T-helper 22 cell (primary cell): ENCODE measurements at places on chromosomes 6 and 20.

DNA sequence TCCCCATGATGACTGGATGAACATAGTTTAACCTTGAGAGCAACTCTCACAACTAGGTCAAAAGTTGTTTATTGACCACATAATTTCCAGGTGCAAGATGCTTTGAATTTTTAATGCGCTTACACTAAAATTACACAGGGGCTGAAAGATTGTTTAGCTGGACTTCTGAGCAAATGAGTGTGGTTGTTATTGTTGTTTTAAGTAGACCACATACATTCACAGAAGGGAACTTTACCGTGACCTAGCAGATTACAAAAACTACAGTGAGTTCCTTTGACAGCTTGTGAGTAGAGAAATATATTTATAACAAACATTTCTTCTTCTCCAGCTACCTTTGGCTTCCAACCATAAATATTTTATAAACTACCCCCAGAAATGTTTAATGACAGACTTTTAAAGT is 178.9 kb downstream of the UST start:
- DNase-seq, result no peak

GRCh38 chr20:3889489-3890397 is 556 bp downstream of the PANK2 start:
- peak; percentile 17 for DNase-seq

- no peak for DNase-seq
Measured at GRCh38 chr6:88662653-88663174, 300.7 kb downstream of the RNGTT start.

GRCh38 chr6:106623039-106623438 is 6.3 kb downstream of the RTN4IP1 start:
- no peak for DNase-seq

- no peak for DNase-seq
Measured at GRCh38 chr6:145815309-145816274, 997 bp upstream of the FBXO30 start.

GRCh38 chr6:161001421-161001820 is 9.9 kb downstream of the MAP3K4 start:
- no peak for DNase-seq

DNA sequence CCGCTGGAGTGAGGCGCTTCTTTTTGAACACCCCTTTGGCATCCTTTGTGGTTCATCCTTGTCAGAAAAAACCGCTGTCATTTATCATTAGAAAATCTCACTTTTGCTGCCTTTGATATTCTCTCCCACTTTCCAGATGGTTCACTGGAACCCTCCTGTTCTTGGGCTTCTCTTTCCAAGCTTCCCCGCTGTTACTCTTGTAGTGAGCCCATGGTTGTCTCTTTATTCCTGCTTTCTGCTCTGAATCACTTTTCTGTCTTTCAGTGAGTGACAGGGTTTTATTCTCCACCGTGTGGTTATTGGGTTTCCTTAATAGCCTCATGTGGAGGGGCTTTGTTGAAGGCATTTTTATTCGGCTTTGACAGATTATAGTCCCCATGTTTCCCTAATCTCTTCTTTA is 117.0 kb downstream of the FARS2 start:
- DNase-seq, result no peak

DNA sequence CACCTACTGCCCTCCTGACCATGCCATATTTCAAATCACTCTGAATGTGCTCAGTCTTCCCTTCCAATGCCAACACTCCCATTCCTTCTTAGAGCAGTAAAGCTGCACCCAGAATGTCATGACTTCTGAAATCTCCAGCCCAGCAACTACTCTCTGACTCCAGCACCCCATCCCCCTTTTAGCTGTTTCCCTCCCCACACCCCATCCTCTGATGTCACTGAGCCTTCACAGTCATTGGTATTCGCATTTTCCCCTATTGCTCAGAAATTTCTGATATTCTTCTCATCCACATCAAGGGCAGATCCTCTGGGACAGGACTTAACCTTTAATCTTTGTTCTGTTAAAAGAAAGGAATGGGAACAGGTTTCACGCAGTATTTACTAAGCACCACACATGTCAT is 67.1 kb upstream of the SLC4A11 start:
- DNase-seq, result no peak

DNA sequence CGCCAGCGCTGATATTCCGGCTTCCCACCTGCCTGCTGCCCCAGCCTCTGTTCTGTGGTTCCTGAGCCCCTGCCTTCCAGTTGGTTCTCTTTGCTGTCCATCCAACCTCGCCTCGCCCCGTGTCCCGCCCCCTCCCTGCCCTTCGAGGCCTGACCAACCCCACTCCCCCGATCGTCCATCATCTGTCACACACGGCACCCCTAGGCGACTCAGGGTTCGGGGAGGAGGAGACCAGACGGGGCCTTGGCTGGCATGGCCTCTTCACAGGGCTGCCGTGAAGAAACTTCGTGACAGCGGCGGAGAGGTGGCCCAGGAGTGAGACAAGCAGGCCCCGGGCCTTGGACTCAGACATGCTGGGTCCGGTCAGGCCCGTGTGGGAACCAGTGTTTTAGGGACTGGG is 226.1 kb downstream of the QKI start:
- no peak for DNase-seq

GRCh38 chr6:2226775-2227174 is 18.6 kb downstream of the GMDS start:
- no peak for DNase-seq

GRCh38 chr20:5919626-5920544 is 30.4 kb downstream of the TRMT6 start:
- no peak for DNase-seq

- DNase-seq, result no peak
Measured at GRCh38 chr20:58366866-58367265, 22.2 kb upstream of the VAPB start.

DNA sequence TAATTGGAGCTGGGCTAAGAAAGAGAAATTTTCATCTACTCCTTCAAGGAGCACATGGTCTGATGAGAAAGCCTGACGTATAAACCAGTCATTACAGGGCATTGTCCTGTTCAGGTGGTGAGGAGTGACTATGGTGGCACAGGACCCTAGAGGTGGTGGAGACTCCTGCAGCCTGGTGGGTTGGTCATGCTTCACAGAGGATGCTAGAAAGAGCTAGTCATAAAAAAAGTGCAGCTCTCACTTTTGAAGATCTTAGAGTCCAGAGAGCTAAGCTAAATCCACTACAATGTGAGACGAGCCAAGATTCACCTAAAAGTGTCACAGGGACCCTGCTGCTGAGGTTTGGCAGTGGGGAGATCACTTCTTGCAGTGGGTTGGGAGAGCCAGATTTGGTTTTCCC is 9.8 kb upstream of the ZNF831 start:
- DNase-seq, result no peak

DNA sequence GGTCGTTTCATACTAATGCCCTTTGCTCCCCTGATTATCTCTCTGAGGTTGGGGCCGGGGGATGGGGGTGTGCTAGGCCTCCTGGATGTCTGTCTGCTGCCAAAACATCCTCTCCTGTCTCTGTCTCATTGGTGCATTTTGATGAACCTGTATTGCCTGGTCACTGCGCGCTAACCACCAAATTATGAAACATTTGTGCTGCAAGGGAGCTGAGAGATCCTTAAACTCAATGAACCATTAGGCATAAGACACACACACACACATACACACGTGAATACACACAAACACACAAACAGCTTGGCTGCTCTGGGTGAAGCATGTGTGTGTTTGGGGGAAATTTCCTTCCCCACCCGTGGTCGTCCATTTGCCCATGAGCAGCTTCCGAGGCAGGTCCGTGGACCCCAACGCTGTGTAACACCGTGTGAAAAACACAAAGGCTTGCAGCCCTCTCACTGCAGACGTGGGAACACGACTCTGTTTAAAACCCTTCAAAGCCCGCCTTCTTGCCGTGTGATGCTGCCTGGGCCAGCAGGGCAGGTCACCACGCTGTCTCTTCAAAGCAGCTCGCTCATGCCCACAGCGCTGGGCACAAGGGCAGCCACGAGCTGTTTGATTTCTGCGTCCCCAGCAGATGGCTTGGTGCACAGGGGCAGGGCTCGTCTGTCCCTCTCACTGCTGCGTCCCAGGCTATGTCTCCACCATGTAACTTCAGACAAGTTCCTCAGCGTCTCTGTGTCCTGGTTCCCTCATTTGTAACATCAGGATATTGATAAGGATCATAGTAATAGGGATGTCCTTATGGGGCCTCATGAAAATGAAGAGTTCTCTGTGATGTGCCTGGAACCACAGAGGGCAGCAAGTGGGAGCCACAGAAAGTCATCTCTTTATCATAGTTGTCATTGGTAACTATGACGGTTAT is 96.8 kb downstream of the CDH26 start:
- DNase-seq, result no peak
